NCI-H446 (cell line): ENCODE measurements at places on chromosomes 2 and 18.

DNA sequence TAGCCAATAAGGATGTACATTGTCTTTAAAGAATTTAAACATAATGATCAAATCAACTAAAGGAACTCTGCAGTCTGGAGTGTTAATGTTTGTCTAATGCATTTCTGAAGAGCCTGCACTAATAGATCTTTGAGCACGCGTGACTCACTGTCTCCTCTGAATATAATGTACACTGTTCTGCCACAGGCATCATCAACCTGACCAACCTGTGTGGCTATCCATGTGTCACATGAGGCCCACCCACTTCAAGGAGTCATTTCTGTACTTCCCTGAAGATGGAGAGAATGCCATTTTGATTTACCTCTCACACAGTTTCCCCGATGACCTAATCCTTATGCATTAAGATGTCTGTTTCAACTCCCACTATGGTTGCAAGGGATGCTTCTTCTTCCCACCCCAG, 434.0 kb upstream of the SPHKAP start:
- DNase-seq: no peak

GRCh38 chr18:69531973-69532372, 131.3 kb downstream of the DOK6 start:
- DNase-seq: no peak

DNA sequence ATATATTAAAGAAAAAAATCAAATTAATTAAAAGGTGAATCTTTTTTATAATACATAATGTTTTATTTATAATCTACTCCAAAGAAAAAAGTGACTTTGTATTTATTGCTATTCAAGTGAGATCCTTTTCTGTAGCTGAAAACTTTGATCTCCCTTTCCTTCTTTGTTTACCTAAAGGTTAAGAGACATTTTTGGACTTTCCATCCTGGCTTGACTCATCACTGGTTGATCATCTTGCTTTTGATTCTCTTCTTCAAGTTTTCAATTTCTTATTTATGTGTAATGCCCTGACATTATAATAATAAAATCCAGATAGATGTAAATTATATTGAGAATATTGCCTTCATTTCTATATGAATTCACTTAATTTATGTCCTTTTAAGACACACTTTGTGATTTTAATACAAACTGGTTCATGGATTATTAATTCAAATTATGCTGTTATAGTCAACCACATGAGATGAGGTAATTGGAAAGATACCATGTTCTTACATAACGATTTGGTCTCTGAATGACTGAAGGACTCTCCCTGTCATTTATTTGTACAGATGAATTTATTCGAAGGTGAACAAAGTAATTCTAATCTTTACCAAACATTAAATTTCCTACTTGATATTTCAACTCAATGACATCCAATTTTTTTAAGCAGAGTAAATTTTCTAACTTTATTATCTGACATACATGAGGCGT, 184.4 kb downstream of the TGIF1 start:
- DNase-seq: no peak

GRCh38 chr2:178188466-178188865, 5.8 kb upstream of the OSBPL6 start:
- no peak for DNase-seq

DNA sequence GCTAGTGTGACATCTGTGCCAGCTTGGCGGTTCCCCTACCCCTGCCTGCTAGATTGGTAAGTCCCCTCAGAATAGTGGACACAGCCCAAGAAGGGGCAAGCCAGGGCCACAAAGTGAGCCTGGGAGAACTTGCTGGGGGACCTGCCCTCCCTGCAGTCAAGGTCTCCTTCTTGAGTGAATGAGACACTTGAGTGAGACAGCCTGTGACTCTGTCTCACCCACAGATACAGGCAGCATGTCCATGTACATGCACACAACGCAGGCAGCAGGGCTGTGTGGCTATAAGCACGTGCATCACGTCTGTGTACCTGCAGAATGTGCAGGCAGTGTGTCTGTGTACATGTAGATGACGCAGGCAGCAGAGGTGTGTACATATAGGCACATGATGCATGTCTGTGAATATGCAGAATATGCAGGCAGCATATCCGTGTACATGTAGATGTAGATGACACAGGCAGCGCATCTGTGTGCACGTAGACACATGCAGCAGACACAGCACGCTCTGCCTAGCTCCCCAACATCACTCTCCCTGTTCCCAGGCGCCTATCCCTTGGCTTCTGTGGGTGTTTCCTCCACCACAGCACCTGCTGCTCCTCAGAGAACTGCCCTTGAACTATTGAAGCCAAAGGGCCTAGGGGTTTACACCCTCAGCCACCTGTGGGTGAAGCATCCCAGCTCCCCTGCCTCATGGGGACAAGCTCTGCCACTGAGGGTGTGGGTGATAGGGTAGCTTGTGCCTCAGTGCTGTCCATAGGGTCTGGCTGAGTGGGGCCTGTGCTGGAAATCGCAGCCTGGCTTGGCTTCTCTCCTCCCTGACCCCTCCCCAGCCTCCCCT, 147.2 kb upstream of the TWIST2 start:
- no peak for DNase-seq

DNA sequence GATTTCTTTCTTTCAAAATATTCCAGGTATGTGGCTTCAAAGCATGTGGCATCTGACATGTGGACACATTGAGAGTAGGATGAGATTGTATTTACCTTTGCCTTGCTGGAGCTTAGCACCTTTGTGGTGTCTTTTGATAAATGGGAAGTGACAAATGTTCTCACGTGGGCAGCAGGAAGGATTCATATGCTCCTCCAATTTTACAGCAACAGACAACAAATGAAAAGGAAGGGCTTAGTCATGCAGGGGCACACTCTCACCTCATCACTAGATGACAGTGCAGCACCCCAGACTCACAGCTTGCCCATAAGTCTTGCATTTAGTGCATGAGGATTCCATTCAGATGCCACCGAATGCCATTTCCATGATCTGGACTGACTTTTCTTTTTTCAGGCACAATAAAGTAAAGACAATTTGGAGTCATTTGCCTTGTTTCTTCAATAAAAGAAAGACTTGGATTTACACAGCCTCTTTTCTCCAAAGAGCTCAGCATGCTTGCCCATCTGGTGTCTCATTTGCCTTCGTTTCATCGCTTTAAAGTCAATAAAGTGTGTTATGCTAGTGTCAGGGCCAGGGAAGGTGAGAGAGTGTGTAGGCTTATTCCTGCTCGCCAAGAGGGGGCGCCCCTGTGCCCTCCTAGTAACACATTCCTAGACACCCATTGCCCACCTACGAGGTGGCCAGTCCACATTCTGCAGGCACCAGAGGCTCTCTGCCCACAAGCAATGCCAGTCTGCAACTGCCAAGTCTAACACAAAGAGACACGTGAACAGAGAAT, 39.6 kb upstream of the DAPL1 start:
- peak; percentile 36 for DNase-seq

GRCh38 chr2:233966388-233966787, 49.2 kb downstream of the TRPM8 start:
- no peak for DNase-seq

DNA sequence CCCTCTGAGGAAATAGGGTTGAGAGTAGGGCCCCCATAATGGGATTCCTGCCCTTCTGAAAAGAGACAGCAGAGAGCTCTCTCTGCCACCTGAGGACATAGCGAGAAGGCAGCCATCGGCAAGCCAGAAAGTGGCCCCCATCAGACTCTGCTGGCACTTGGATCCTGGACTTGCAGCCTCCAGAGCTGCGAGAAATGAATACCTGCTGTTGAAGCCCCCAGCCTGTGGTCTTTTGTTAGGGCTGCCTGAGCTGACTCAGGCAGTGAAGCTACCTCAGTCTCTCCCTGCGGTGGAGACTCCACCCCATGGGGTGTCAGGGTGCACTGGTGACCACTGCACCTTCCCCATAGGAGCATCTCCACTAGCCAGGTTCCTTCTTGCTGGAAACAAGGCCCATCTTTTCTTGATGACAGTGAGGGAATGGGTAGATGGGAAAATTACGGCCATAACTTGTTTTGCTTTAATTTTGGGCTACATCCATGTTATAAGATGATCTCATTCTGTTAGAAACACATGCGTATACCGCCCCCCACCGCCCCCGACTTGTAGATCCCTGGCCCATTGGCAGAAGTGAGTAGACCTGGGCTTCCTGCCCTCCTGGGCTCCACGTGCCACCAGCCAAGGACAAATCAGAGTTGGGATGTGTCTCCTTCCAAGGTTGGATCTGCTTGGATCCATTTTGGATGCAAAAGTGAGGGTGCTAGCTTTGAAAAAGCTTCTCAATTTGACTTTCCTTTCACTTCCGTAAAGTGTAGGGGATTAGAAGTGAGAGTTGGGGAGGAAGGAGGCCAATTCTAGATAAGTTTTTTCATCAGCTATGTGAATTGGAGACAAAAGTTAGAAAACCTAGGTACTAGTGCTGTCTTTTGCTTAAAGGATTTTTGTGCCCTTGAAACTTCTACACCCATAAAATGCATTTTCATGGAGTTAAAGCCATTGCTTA, 42.9 kb downstream of the NCK2 start:
- no peak for DNase-seq

GRCh38 chr2:31579996-31580320, 780 bp downstream of the SRD5A2 start:
- DNase-seq: no peak

DNA sequence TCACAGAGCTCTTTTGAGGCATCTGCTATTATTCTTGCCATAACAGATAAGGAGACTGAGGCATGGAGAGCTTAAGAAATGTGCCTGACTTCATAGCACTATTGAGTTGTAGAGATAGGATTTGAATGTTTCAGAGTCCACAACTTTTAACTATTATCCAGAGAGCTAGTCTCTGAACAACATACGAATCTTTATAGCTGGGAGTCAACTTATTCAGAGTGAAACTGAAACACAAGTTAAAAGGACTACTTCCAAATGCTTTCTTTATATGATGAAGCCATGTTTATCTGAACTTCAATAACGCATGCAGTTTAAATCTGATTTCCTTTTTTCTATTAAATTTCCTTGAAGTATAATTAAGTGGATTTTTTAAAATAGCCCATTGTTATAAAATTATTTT, 268.8 kb downstream of the IKZF2 start:
- DNase-seq: no peak

- DNase-seq: no peak
Observed at GRCh38 chr2:223264541-223265193, 212.7 kb downstream of the KCNE4 start.

GRCh38 chr2:196372811-196373664, 201.7 kb upstream of the STK17B start:
- no peak for DNase-seq

DNA sequence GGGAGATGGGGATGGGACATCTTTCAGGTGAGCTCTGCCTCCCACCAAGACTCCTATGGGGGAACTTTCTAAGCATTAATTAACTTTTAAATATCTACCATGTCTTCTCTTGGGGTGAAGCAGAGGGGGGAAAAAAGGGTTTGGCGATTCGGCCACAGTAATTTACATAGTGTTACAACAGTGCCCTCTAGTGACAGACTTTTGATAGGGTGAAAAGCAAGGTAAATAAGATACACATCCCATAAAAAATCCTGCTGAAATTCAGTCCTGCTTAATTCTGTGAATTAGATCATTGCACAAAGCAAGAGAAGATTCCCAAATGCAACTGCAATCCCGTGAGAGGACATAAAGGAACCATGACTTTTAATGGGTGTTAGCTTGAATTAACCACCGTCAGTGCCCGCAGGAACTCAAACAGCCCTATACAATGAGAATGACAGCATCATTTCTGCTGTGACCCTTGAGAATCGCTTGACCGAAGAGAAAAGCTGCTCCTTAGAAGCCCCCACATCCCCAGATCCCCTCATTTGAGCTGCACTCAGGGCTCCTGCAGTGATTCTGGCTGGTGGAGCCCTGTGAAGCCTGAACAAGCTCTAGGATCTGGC, 32.8 kb downstream of the FAM124B start:
- DNase-seq: peak; percentile 12

DNA sequence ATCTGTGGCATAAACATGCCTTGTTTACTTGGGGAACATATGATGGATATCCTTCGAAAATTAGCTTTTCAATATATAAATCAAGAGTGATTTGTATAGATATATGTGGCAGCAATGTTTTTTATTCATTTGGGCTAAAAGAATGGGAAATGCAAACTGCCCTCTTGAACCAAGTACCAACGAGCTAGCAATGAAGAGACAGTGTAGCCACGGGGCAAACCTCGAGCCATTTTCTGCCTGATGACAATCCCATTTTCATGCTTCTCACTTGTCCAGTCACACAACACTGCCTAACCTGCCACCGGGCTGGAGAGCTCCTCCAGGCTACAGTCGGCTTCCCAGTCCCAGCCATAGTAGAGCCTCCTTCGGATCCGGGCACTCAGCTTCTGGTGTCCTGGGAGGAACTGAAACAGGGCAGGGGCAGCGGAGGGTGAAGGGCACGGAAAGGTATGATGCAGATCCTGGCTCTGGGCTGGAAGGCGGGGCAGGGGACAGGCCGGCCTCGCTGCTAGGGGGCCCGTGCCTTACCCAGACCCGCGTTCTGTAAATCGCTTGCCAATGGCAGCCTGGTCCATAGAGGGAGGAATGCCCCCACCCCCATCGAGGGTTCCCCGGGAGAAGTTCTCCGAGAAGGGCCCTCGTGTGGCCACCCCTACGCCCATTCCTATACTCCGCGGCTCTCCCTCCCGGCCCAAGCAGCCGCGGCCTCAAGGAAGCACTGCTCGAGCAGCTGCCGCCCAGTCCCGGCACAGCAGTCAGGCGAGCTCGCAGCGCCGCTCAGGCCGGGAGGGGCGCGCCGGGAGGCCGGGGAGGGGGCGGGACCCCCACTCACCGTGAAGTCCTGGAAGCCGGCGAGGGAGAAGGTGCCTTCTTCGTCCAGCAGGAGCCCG, 552 bp downstream of the CNPPD1 start:
- DNase-seq: peak; percentile 43

GRCh38 chr18:32761231-32761630, 11.6 kb downstream of the KLHL14 start:
- DNase-seq: no peak

DNA sequence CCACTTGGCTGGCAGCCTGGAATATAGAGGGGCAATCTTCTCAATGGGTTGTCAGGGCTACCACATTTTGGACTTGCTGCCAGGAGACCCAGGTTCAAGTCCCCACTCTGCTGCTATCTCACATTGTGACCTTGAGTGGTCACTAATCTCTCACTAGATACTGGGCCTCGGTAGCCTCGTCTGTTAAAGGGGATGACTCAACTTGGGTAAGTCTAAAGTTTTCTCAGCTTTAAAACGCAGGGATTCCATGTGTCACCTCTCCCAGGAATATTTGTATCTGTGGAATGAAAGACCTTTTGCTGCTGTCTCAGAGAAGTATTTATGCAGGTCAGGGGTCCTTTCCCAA, 86.3 kb downstream of the SEMA4F start:
- DNase-seq: no peak

DNA sequence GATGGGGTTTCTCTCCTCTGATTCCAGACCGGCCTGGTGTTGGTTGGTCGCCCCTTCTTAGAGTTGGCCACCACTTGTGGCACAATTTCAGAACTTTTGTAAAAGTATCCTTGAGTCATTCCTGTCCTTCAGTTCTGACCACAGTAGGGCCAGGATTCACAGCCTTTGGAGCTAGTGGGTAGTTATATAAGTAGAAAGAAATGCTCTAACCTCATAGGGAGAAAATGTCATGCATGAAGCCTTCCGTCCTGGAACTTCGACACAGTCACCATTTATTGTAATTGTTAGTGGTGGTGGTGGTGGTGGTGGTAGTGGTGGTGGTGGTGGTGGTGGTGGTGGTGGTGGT, 65.4 kb downstream of the EPAS1 start:
- DNase-seq: no peak

GRCh38 chr2:215504547-215504946, 68.7 kb upstream of the FN1 start:
- no peak for DNase-seq

- no peak for DNase-seq
Observed at GRCh38 chr2:10992023-10992791, 80.5 kb downstream of the KCNF1 start.

GRCh38 chr2:17336458-17336857, 181.8 kb downstream of the RAD51AP2 start:
- no peak for DNase-seq
